ENCODE measurements at places on chromosomes 11 and 22.

DNA sequence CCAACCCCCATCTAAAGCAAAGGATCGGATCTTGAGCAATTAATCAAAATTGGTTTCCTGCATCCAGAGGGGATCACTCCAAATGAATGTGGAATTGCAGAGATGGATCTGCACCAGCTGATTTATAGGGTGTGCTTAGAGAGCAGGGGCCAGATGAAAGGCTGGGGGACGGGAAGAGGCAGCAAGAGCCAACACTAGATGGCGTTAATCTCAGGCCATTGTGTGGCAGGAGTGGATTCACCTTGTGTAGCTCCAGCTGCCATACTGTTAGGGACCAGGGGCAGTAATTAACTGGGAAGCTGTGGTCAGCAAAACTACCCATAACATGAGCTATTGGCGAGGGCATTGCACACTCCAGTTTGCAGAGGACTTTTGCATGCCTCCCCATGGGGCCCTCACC lies 35.6 kb downstream of the SERPINH1 start:
- DNase-seq: no peak

GRCh38 chr11:110034806-110035205 lies 58.4 kb upstream of the ZC3H12C start:
- no peak for DNase-seq

DNA sequence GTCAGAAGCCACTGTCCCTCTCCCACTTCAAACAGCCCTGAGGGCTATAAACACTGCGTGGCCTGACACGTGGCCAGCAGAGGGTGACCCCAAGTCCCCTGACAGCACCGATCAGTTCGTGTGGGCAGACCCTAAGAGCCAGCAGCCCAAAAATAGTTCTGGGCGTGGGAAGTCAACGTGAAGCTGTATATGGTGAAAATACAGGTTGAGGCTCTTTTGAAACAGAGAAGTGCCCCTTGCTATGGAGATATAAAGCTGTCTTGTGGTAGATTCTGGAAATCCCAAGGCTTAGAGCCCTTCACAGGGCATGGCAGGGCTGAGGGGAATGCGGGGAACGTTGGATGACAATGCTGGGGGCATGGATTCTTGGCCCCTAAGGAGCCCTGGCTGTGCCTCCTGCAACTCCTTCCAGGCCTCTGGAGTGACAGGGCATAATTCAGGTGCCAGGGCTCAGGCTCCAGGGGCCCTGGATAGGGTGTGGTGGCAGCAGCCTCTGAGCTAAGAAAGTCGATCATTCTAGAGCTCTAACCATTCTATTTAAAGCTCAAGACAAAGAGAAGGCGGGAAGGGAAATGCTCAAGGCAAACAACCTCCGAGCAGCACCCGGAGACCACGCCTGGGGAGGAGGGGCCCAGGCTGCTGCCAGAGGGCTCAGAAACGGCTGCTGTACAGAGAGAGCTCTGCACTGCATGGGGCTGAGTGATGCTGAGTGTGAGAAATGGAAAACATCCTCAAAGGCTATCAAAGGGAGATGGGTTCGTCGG lies 60.4 kb upstream of the CD5 start:
- peak; percentile 79 for DNase-seq

GRCh38 chr22:29374401-29374800 lies 14.0 kb downstream of the AP1B1 start:
- DNase-seq: no peak

- peak; percentile 48 for DNase-seq
Observed at GRCh38 chr11:116276051-116277044, 496.4 kb downstream of the BUD13 start.

DNA sequence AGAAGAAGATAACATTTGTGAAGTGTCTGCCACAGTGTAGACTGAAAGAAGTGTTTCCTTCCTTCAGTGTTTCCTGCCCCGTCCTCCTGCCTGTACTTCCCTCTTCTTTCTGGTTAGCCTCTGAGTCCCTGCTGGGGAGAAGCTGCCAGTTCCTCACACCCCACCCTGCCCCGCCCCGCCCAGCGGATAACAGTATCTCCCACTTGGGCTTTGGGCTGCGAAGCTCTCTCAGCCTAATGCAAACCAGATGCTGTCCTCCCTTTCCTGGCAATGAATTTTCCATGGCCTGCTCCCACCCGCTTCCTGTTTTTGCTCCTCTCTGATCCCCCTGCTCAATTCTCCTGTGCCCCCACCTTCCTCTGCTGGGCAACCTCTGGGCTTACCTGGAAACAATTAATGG lies 5.2 kb upstream of the RAB3IL1 start:
- no peak for DNase-seq

DNA sequence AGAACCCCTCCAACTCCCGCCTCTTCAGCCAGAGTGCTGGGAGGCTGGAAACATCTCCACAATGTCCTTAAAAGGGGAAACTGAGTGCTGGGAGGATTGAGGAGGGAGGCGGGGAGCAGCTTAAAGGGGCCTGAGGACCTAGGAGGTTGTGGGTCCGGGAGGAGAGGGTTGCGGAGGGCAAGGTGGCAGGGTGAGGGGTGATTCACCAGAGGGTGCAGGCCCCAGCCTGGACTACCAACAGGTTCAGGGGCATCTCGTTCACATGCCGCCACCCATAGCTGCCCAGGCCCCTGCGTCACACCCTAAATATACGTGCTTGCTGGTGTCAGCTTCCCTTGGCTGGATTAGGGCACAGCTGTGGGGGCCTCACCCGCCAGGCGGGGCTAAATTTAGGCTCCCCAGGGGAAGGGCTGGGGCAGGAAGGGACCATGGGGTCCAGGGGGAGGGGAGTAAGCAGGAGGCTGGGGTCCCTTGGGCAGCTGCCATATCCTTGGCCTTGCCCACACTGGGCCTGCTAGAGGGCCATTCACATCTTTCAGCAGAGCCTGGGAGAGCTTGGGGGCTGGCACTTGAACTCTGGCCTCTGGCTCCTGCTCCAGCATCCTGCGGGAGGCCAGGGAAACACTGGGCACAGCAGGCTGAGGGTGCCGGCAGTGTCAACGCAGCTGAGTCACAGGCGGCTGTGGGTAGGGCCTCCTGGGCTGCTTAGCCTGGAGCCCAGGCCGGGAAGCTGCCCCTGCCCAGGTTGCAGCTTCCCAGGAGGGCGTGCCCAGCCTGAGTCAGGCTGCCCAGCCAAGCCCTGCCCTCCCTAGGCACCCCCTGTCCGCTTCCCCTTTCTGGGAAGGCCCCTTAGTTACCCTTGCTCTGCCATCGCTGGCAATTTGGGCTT lies 1.3 kb downstream of the EHBP1L1 start:
- no peak for DNase-seq

- no peak for DNase-seq
Observed at GRCh38 chr11:64086258-64087123, 50.8 kb downstream of the FLRT1 start.

DNA sequence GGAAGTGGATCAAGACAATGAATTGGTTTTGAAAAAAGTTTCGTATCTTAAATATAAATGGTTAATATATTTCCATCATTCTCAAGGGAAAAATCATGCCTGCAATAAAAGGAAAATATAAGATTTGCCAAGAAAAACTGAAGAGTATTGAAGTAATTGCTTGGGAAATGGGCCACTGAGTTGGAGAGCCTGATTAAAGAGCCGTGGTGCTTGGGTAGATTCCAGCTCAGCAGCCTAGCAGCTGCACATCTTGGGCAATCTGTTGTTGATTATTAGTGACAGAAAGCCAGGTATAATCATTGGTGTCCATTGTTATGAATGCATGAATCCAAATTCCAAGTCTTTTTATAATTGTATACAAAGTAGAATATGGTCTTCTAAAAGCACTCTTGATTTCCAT lies 800.9 kb upstream of the CHORDC1 start:
- no peak for DNase-seq

DNA sequence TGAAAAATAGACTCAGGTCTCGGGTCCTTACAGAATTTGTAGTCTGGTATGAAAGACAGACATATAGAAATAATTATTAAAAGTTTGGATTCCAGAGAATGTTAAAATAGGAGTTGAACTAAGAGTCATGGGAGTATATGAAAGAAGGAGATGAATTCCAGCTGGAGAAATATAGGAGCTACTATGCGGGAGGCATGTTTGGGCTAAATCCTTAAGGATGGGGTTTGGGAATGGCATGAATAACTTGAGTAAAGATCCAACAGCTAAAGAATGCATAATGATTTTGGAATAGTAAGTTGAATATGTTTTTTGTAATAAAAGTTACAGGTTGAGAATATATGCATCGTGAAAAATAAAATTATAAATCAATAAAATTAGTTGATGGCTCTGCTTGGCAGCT lies 129.4 kb upstream of the SLC5A12 start:
- DNase-seq: no peak

GRCh38 chr22:31326877-31327276 lies 19.3 kb downstream of the PATZ1 start:
- DNase-seq: no peak

- no peak for DNase-seq
Observed at GRCh38 chr11:124841201-124841600, 24.0 kb upstream of the ROBO3 start.

DNA sequence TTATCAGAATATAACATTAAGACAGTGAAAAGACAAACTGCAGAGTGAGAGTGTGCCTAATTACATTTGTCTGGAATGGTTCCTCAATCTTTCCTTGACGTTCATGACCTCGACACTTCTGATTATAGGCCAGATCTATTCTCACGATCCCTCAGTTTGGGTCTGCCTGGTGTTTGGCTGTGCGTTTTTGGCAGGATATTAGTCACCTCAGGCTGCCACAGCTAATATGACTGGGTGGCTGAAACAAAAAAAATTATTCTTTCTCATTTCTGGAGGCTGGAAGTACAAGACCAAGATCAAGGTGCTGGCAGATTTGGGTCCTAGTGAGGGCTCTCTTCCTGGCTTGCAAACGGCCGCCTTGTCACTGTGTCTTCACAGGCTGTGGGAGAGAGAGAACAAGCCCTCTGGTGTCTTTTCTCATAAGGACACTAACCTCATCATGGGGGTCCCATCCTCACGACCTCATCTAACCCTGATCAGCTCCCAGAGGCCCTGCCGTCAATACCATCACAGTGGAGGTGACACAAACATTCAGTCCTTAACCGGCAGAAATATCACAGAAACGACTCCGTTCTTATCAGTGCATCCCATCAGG lies 23.2 kb downstream of the IFITM10 start:
- no peak for DNase-seq

GRCh38 chr11:106086850-106087249 lies 9.4 kb downstream of the AASDHPPT start:
- DNase-seq: no peak

DNA sequence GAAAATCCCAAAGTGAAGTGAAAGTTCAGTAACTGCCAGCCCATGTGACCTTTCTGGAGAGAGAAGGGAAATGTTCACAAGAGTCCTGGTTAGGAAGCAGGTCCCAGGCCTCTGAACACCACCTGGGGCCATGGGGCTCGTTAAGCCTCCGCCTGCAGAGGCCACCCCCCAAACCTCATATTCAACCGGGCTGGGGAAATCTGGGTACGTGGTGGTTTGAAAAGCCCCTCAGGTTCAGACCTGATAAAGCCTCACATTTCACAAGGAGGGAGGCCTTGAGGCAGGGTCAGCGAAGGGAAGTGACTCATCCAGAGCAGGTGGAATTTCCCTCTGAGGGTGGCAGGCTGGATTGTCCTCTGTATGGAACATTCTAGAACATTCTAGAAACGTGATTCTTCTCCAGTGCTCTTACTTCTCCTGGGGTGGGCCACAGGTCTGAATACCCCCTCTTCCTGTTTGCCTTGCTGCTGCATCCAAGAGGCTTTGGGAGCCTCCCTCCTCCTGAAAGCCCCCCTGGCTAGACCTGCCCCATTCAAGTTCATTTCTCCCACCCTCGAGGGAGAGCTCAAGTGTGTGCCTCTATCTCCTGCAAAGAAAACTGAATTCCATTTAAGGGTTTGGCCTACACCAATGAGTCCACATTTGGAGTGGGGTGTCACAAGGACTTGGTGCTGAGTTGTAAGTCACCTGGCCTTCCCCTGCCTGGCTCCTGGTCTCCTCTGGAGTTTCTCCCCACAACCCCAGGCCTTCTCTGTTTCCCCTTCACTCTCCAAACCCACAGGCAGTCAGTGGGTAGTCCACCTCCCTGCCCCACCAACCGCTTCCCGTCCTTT lies 6.3 kb downstream of the FXYD2 start:
- DNase-seq: peak; percentile 18

- no peak for DNase-seq
Observed at GRCh38 chr22:32752326-32752725, 49.2 kb upstream of the TIMP3 start.

DNA sequence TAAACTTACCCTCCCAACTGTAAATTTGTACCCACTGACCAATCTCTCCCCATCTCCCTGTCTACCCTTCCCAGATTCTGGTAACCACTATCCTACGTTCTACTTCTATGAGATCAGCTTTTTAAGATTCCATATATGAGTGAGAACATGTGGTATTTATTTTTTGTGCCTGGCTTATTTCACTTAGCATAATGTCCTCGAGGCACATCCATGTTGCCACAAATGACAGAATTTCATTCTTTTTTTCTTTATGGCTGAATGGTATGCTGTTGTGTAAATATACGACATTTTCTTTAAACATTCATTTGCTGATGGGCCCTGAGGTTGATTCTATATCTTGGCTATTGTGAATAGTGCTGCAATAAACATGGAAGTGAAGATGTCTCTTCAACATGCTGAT lies 74.7 kb upstream of the RRM1 start:
- DNase-seq: no peak

GRCh38 chr11:34457607-34458006 lies 18.9 kb downstream of the CAT start:
- no peak for DNase-seq

DNA sequence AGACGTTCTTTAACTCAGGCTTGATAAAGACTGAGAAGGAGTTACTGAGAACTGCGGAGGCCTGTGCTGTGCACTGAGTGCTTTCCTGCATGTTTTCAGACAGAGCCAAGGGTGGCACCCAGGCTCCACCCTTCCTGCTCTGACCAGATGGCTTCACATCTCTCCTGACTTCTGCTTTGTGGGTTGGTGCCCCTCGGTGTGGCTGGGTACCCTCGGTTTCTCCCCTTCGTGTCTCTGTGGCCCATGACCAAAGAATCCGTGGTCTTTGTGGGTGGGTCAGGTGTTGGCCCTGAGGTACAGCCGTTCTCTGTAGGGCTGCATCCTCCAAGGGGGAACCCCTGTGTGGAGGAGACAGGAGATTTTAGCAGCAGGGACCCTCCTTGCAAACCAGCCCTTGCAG lies 34.3 kb downstream of the GRIK4 start:
- DNase-seq: no peak

DNA sequence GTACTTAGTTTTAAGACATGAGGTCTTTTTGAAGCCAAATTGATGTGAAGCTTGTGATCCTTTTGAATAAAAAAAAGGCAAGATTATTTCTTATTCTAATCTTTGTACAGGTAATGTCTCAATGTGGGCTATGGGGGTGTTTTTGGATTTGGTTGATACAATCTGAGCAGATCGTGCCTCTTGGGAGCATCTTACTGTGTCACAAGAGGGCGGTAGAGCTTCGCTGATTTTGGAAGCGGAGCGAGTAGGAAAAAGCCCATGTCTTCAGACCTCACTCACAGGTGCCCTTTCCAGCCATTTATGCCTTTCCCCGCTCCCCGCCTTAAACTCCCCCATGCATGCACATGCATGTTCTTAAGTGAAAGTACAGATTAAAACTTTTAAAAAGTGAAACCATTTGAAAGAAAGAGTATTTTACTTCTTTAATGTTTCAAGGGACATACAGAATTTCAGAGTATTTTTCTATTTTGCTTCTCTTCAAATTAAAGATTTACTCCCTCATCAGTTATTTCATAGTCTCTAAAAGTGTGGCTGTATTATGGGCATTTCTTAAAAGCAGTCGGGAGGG lies 18.8 kb downstream of the DDX25 start:
- peak; percentile 35 for DNase-seq
